ENCODE measurements at places on chromosomes 1 and 21.

- no peak for DNase-seq
These were observed 92.4 kb downstream of the NTPCR start for GRCh38 chr1:233042834-233043233.

DNA sequence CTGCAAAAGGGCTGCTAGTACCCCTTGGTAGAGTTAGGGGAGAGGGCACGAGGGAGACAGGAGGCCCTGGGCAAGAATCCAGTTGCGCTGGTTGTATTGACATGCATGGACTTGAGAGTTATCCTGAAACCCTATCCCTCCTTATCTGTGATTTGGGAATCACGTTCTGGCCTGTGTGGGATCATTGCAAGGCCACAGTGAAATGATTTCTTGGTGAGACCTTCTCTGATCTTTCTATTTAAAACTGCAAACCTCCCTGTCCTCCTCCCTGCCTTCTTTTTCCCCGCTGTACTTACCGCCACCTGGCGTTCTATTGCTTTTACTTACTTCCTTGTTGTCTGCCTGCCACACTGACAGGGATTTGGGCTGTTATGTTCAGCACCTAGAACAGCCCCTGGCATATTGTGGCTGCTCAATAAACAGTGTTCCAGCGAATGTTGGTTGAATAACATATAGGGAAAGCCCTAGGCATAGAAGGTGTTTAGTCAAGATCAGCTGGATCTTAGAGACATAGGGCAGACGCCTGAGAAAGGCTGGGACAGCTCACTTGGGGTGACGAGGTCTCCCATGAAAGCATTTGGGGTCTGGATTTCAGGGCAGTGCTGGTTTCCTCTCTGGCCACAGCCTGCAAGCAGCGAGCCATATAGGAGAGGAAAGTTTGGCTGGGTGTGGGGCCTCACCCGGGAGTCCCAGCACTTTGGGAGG is 25.6 kb downstream of the ALPL start:
- DNase-seq: peak; percentile 74

DNA sequence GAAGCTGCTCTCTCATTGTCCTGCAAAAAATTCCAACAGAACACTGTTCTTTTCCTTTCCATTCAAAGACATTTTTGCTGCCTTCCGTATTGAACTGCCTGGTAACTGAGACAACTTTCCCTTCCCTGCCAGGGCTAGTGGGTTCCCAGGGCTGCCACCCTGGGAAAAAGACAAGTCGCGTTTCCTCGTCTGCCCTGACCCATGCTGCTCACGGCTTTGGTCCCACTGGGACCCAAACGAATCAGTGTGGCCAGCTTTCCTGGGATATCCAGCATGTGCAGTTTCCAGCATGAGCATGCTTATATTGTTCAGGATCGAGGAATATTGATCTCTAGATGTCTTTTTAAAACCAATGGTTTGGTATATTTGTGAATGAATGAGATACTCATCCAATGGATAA is 18.2 kb downstream of the SOX13 start:
- no peak for DNase-seq

DNA sequence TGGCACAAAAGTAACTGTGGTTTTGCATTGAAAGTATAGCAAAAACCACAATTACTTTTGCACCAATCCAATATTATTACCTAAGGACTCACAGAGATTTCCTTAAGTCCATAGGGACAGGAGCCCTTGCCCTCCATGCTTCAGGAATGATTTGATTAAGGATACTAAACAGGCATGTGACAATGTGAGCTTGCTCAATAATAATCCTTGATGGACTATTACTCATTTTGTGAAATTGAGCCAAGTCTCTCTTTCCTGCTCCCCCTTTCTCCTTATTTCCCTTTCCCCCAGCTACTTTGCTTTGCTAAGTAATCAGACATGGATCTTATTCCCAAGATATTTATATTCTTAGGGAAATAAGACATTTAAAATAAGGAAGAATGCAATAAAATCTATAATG is 21.6 kb upstream of the RGL1 start:
- no peak for DNase-seq

DNA sequence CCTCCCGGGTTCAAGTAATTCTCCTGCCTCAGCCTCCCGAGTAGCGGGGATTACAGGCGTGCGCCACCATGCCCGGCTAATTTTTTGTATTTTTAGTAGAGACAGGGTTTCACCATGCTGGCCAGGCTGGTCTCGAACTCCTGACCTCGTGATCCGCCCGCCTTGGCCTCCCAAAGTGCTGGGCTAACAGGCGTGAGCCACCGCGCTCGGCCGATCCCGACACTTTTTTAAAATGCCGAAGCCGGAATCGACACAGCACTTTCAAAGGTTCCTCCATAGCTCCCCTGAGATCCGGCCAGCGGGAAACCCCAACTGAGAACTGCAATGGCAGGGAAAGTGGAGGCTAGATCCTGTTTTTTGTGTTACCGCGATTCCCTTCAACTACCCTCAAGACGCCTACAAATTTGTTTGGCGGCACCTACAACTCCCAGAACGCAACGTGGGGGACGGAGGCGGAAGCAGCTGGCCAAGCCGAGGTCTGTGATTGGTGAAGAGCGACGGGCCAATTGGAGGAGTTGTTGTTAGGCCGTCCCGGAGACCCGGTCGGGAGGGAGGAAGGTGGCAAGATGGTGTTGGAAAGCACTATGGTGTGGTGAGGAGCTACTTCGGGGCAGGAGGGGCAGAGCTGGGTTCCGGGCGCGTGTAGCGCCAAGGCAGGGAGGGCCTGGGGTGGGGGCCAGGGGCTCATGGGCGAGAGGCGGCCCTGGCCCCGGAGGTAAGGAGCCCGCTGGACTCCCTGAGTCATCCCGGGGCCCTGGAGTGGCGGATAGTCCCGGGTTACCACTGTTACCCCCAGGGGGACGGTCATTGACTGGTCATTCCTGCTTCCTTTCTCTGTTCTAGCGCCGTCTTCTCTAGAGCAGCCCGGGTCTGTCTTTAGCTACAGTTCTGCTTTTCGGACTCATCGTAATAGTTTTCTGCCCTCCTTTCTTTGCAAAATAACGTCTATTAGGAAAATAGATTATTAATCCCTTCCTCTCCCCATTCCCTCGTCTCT is at the start of gene PSMD4:
TSS of gene PSMD4 (plus strand) at position 518 of the 997 bp plus-strand sequence. CDS start at position 567, 49 bp downstream.
- peak; percentile 95 for DNase-seq

DNA sequence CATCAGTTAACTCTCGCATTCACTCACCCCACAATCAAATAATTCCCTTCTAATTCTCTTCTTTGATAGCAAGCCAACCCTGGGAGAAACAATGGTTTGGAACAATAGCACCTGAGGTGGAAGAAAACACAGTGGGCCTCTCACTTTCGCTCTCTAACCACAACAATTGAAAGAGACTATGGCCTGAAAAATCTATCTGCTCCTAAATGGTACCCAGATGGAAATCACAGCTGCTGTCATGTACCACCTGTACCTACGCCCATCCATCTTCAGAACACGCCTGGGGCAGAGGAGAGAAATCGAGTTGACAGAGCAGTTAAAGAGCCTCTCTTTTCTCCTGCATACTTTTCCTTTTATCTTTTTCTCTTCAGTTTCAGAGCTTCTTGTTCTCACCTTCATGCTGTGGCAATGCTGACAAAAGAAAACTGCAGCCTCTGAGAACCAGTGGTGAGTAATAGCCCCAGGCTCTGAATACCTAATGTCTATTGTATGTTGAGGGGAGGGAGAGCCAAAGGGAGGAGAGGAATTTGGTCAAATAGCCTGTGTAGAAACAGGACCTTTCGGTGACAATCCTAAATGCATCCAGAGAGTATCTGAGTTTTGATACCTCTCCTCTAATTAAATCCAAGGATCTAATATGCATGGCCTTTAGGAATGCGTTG is 57.7 kb downstream of the ZC3H11B start:
- DNase-seq: peak; percentile 91

- DNase-seq: peak; percentile 65
These were observed 8.9 kb downstream of the MFAP2 start for GRCh38 chr1:16971341-16972188.

DNA sequence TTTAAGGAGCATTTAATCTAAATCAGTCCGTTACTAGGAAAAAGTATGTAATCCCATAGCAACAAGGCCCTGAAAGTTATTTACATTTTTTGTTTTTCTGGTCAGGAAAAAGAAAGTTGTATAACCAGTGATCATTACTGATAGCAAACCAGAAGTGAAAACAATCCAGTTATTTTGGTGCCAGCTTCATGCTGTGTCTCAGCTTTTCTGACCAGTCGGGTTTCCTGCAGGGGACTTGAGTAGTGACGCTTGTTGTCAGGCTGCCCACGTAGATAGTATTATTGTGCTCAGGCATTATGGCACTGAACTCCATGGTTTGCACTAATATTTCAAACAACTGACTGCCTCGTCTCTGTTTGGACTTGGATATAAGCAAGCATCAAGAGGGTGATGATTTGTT is 55.2 kb downstream of the SASS6 start:
- peak; percentile 15 for DNase-seq

- DNase-seq: no peak
These were observed 122.9 kb downstream of the MAST2 start for GRCh38 chr1:45926330-45926729.

- peak; percentile 80 for DNase-seq
These were observed 210.6 kb downstream of the ROR1 start for GRCh38 chr1:63984257-63984929.

DNA sequence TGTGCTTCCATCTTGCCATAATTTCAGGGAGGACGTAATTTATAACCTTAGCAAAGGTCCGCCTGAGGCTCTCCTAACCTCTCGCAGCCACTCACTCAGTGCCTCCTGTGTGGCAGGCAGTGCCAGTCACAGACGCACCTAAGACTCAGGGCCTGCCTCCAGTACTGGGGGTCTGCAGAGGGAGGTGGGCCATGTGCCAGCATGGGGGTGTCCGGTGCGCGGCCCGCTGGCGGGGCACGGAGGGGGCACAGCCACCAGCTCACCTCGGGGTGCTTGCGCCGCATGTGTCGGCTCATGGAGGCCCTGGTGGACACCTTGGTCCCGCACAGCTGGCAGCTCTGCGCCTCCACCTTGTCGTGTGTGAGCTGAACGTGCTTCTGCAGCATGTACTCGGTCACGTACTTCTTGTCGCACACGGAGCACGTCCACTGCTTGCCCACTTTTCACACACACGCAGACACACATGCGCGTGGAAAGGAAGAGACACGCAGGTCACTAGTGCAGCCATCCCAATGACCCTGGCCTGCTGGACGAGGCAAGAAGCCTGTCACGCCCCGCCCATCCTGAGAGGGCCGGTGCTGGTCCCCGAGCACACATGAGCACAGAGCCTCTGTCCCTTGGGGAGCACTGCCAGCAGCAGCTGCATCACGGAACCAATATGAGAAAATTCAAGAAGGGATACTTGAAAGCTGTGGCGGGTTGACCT is 43.2 kb upstream of the RIPK4 start:
- DNase-seq: no peak

GRCh38 chr1:221888218-221888617 is 146.3 kb upstream of the DUSP10 start:
- DNase-seq: no peak

Data from fibroblast of lung (primary cell).